HS-27A (cell line): ENCODE measurements at places on chromosomes 5 and 9.

DNA sequence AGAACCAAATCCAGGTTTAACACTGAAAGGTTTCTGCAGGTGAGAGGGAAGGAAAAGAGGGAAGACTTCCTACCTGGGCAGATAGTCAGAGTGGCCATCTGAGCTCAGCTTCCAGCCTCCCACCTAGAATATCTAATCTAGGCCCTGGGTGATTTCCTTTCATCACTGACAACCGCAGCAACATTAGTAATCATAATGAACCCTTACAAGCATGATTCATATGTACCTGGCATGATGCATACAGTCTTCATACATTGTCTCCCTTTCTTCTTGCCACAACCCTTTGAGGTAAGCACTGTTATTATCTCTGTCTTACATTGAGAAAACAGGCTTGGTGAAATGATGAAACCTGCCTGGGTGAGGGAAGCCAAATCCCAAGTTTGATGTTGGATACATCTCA, 13.5 kb downstream of the AFAP1L1 start:
- DNase-seq: no peak

- DNase-seq: no peak
These were observed 11.3 kb upstream of the GRHPR start for GRCh38 chr9:37410969-37411785.

DNA sequence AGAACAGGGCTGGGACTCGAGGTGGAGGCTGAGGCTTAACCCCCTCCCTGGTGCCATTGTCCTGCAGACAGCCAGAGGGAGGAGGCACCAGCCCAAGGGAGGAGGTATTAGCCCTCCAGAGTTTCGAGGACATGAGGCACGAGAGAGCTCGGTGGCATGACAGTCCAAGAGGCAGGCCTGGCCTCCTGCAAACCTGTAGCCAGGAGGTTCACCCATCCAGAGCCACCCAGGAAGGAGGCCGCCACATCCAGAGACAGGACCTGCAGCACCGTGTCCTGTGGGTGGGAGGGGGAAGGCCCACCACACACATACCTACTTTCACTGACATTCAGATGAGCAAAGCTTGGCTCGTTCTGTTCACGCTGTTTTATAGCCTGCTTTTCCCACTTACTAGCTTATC, 75.2 kb upstream of the ADAMTS2 start:
- DNase-seq: no peak

GRCh38 chr9:127968042-127968441, 12.7 kb downstream of the EEIG1 start:
- no peak for DNase-seq

- no peak for DNase-seq
These were observed 143.1 kb downstream of the ELAVL2 start for GRCh38 chr9:23682891-23683431.

- DNase-seq: no peak
These were observed 256.9 kb upstream of the PCSK5 start for GRCh38 chr9:75633451-75634057.

GRCh38 chr9:127112056-127112455, 10.4 kb downstream of the ANGPTL2 start:
- DNase-seq: no peak

DNA sequence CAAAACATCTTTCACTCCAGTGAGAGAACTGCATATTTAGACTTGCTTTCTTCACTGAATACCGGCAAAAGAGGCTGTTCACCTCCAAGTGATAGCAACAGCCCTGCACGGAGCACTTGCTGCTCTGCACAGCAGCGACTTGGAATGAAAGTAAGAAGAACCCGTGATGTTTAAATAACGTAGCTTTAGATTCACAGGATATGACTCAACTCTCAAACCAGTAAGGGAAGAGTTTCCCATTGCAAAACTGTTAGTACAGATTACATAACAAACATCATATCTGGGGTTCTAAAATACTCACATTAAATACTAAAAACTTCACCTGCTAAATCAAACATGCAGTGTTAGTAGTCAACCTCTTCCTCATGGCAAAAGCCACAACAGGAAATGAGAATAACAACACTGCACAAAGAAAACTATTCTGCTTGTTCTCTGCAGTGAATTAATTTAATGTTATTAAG, 203.4 kb downstream of the MCTP1 start:
- DNase-seq: peak; percentile 49

- DNase-seq: no peak
These were observed 24.6 kb upstream of the MED10 start for GRCh38 chr5:6402939-6403338.

GRCh38 chr5:58122157-58122556, 337.7 kb downstream of the PLK2 start:
- DNase-seq: no peak

- no peak for DNase-seq
These were observed at the start of gene ANKRD34B for GRCh38 chr5:80569961-80570786. Gene ANKRD34B (minus strand): TSS chr5:80570280. CDS start chr5:80560019, 10,261 bp downstream.

GRCh38 chr9:136341042-136341655, 13.8 kb downstream of the GPSM1 start:
- DNase-seq: no peak

- no peak for DNase-seq
These were observed 150.2 kb downstream of the TRIM32 start for GRCh38 chr9:116837018-116837989.

GRCh38 chr9:131056781-131057506, 39.4 kb upstream of the AIF1L start:
- DNase-seq: no peak

DNA sequence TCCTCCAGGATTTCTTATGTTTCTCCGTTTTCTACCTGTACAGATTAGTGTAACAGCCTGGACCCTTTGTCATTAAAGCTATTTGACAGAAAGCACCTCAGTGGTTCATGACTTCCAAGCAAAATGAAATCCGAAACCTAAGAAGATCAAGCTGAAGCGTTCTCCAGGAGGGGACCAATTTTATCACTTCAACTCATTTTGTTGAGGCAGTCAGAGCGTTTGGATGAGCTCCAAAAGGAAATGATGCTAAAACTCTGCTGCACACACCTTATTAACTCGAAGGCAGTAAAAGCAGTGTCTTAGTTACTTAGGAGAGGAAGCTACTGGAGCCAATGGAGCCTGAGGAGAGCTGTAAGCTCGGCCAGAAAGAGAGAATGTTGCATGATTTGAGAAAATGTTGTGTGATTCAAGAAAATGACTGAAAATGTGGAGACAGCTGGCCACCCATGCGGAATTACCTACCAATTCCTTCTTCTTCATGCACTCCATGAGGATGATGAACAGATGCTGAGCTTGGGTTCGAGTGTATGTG, 346.7 kb upstream of the KLF9 start:
- no peak for DNase-seq

DNA sequence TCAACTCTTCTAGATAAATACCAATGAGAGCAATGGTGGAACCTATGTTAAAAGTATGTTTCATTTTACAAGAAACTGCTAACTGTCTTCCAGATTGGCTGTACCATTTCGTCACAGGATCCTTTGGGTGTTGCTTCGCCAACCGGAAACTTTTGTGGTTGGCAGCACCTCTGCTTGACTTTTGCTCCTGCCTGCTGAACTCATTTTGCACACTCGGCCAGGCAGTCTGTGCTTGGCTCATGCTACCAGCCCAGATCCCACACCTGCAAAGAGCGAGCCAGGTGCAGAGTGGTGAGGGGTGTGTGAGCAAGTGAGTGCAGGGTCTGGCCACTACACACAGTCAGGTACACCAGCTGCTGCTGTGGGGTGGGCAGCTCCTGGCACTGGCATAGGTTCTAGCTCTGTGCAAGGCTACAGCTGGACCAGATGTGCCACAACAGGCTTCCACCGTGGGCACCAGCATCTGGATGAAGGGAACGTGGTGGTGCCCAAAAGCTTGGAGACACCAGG, 422.3 kb downstream of the PRR16 start:
- no peak for DNase-seq
